Inflammatory macrophage treated with lipopolysaccharide for 1 hour (primary cell): ENCODE measurements at places on chromosomes 16 and 17.
A peak's percentile ranks its signal among the peaks of the same experiment; 100 is the strongest.

DNA sequence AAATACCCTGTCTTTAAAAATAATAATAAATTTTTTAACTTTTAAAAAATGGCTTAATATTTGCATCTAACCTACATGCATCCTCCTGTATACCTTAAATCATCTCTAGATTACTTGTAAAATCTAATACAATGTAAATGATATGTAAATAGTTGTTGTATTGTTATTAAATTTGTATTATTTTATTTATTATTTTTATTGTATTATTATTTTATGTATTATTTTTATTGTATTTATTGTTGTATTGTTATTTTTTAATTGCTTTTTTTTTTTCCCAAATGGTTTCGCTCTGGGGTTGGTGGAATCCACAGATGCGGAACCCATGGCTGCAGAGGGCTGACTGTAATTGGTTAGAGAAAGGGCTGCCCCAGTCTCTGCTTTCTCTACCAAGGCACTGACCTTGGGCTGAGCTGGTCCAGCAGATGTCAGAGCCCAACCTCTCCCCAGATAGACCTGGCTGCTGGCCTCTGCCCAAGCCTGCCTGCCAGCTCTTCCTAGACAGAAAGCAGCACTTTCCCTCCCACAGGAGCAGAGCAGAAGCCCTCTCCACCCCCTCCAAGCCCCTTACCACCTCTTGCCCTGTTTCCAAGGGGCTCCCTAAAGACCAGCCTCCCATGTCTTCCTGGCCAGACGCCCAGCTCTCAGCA, 183.8 kb downstream of the GSG1L start:
- no peak for DNase-seq

GRCh38 chr16:1221628-1222552, 3.2 kb downstream of the TPSG1 start:
- DNase-seq, result no peak

GRCh38 chr17:44219616-44220212, at the start of gene UBTF:
Gene UBTF (minus strand): TSS chr17:44219675. CDS start chr17:44218229, 1,446 bp downstream.
- no peak for DNase-seq

GRCh38 chr17:77320485-77321256, 179.9 kb downstream of the SEC14L1 start:
- DNase-seq, result peak; percentile 45

- no peak for DNase-seq
Observed at GRCh38 chr17:9003355-9004131, 17.8 kb upstream of the NTN1 start.

DNA sequence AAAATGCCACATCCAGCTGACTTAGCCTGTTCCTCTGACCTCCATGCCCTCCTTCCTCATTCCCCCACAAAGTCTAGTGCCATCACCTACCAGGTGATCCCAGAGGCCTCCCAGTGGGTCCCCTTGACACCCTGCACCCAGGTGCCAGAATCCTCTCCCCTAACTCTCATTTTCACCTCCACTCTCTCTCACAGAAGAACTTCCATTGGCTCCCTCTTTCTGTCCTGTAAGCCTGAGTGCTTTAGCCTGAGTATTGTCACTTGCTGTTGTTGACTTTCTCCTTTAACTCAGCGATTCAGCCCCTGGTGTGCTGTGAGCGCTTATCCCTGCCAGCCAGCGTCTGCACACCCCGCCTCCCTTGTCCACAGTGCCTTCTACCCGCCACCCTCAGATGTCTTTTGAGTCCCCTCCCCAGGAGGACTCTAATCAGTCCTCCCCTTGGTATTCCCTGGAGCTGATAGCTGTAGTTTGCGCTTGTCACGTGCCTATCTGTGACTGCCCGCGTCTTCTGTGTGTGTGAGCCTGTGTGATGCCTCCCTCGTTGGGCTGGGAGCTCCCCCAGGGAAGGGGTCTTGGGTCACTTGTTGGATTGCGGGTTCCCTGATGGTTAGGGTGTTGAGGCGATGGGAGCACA, 31.9 kb downstream of the ARHGAP23 start:
- no peak for DNase-seq

DNA sequence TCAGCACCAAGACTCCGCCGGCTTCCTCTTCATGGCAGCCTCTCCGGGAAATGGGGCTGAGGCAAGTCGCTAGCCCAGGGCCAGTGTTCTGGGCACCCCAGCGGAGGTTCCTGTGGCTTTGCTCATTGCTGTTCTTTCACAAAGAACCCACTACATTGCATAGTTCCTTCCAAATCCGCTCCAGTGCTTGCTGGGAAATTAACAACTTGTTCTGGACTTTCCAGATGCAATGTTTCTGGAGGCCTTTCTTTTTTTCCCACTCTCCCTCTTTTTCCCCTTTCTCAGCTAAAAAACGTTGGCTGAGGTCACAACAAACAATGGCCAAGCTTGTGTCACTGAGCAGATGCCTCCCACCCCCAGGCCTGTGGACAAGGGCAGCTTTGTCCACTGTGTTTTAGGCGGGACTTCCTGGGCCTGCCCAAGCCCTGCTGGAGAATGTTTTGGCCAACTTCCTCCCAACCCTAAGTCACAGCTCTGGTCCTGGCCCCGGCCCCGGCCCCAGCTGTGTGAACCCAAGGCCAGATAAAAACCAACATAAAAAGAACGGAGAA, 131.5 kb upstream of the RCVRN start:
- DNase-seq, result peak; percentile 93

GRCh38 chr17:56824503-56824902, 9.2 kb downstream of the C17orf67 start:
- no peak for DNase-seq

DNA sequence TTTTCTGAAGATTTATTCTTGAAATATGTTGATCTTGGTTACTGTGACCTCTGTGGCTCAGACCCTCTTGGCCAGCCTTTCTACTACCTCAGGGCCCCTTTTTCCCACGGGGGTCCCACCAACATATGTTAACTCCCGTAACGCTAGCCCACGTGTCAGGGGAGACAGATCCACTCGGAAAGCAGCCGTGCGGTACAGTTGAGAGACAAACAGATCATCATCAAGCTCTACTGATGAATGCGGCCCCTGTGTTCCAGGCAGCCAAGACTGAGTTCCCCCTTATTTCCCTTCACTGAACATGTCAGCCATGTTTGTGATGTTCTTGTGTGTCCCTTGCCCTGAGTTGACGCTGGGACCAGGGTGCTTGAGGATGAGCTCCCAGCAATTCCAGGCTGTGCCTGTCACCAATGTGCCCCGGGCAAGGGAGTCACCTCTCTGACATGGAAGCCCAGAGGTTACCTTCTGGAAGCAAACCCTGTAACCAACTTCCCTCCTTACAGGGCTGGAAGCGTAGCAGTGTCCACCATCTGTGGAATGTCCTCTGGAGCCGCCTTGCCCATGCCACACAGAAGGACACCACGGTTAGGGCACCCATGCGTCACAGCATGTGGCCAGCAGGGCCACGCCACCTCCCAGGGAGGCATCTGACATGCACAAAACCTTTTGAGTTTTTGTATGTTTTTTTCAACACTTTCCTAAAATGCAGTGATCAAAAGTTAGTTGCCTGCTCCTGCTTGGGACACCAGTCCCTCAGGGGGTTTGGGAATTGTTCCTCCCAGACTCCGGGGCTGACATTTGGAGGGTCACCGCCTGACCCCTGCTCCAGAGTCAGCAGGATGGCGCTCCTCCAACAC, 193.7 kb upstream of the CHMP6 start:
- DNase-seq, result no peak

DNA sequence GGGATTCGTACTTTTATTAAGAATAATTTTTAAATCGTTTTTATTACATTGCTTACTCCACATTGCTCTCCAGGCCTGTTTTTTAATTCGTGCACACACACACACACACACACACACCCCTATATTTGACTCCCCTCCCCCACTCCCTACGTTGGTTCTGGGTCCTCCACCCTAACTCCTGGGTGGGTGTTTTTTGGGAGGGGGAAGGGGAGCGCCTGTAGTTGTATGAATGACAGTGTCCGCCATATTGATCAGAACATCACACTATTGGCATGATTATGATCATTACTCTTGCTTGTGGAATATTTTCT, 1.3 kb downstream of the GNAO1 start:
- DNase-seq, result no peak

GRCh38 chr16:24367186-24367710, 111.1 kb downstream of the CACNG3 start:
- DNase-seq, result no peak

DNA sequence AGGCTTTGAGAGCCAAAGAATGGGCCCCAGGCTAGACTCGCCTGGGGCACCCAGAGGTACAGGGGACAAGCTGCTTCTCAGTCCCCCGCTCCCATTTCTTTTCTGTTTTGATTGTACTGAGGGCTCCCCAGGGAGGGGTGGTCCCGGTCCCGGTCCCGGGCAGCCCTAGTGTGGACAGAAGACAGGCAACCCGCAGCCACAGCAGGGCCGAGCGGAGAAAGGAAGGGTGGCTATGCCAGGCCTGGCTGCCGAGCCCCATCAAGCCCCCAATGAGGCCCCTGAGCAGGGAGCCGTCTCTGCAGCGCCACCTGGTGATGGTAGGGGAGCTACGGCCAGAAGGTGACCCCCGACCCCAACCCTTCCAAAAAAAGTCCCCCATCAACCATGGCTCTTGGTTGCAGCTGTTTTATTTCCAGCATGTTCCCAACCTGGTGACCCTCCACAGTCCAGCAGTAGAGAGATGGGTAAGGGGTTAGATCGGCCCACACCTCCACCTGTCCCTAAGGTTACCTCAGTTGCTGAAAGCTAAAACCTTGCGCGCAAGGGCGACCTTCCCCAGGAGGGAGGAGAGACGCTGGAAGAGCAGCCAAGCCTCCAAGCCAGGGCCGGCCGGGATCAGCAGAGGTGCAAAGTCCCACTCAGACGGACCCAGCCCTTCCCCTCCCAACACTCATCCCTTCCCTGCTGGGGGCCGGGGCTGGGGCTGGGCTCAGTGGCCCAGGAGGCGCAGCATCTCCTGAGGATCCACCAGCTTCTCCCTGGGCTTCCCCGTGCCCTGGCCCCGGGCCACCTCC, 2.6 kb upstream of the GRIN2C start:
- peak; percentile 26 for DNase-seq

DNA sequence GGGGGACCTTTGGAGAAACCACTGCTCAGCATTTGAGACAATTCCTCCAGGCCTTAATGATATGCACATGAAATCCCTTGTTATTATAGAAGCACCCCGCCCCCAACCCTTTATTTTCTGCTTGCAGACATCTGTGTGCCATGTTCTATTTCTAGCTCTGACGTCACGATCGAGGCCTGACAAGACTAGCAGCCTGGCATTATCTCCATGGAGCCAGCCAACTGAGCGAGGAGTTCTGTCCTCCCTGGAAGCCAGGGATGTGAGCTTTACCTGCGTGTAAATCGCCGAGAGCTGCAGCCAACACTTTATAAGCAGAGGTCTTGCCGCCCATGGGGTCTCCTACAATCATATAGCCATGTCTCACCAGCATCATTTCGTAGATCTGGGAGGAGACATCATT, 116.9 kb downstream of the DNAH3 start:
- DNase-seq, result no peak

GRCh38 chr17:56098746-56099145, 54.5 kb upstream of the ANKFN1 start:
- DNase-seq, result no peak

- peak; percentile 5 for DNase-seq
Observed at GRCh38 chr17:31517524-31517923, 126.0 kb downstream of the RAB11FIP4 start.

- DNase-seq, result no peak
Observed at GRCh38 chr17:50916708-50917417, 50.7 kb upstream of the TOB1 start.

GRCh38 chr17:61203671-61204131, 195.9 kb upstream of the TBX2 start:
- DNase-seq, result no peak

DNA sequence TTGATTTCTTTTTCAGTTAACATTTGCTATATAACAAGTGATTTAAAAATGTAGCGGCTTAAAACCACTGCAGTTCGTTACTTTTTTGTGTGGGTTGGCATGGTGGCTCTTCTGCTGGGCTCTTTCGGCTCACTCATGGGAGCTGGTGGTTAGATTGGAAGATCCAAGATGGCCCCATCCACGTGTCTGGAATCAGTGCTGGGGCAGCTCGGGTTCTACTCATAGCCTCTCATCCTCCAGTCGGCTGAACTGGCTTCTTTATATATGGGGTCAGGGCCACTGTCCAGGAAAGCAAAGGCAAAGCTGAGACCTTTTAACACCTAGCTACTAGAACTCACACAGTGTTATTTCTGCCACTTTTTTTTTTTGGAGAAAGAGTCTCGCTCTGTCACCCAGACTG, 73.8 kb downstream of the SNX29 start:
- no peak for DNase-seq

DNA sequence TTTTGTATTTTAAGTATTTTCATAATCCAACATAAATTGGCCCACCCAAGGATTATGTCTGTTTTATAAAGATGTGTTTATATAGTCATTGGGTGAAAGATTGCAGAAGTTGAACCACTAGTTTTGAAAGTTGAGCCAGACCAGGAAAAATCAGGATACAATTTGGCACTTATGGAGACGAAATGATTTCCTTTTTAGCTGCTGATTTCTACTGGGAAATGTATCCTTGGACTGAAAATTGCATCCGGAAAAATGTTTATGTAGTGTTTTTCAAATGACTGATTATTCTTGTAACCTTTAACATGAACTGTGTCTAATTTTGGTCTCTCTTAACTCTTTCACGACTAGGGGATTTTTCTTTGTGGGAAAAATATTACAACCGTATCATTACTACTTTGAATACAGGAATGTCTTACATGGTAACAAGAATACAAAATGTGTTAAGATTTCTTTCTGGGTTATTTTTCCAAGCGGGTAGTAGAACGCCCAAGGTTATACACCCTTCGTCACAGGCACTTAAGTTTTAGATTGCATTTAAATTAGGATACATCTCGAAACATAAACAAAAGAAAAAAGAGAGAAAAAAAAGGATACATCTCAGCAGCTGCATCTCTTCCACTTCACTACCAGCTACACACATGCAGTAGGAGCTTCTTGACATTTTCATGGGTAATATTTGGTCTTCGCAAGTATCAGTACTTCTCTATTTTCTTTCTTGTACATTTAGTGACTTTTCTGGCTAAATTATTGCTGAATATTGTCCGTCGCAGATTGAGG, 273.0 kb upstream of the TBX2 start:
- no peak for DNase-seq

DNA sequence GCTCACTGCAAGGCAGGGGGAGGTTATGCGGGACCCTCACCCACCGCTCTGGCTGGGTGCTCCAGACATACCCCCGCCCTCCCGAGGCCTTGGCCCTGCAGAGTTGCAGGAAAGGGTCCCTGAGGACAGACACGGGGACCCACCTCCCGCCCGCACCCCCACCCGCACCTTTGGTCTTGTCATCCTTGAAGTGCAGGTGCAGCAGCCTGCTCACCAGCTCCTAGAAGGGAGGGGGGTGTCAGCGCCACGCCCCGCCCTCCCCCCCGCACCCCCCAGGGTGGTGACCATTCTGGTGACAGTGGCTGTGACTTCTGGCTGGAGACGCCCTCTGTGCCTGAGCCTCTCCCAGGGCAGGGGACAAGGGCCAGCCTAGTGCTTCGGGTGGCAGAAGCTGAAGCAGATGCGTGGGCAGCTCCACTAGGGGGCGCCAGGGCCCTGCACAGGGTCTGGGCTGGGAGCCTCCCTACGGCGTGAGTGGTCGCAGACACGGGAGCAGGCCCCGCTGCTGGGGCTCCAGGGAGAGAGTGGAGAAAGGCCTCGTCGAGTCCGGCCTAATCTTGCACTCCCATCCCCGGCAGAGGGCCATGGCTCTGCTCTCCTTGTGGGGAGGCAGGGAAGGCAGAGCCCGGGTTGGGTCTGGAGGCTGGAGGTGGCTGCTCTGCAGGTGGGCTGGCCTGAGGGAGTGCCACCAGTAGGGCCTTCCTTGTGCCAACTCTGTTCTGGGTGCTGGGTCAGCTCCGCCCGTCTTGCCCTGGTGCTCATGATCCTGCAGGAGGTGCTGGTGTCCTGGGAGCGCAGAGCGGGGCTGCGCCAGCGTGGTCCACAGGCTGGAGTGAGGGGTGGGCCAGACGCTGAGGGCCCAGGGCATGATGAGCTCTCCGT, 2.7 kb downstream of the CENPX start:
- DNase-seq, result peak; percentile 22

GRCh38 chr16:23132775-23133463, 16.3 kb downstream of the USP31 start:
- no peak for DNase-seq
